ENCODE measurements at places on chromosomes 2 and 18. TPM values are rescaled to one million over a fixed set of nuclear protein-coding genes. Genes with fewer than 3 reads are reported as not detected.
A peak's percentile ranks its signal among the peaks of the same experiment; 100 is the strongest.

The PRSS56 gene
- total RNA-seq = not detected

- no peak for DNase-seq
These were observed 9.0 kb upstream of the SCN9A start for GRCh38 chr2:166384774-166385173.

- DNase-seq = no peak
These were observed 76.3 kb upstream of the WDSUB1 start for GRCh38 chr2:159362816-159363251.

- no peak for DNase-seq
These were observed 95.1 kb downstream of the MYO5B start for GRCh38 chr18:50099725-50100407.

- DNase-seq = peak; percentile 42
These were observed 194.2 kb downstream of the INHBB start for GRCh38 chr2:120539937-120540718.

All from mucosa of gallbladder (tissue), 1 donor.